ENCODE measurements at places on chromosomes 3 and 15.
A peak's percentile ranks its signal among the peaks of the same experiment; 100 is the strongest.

DNA sequence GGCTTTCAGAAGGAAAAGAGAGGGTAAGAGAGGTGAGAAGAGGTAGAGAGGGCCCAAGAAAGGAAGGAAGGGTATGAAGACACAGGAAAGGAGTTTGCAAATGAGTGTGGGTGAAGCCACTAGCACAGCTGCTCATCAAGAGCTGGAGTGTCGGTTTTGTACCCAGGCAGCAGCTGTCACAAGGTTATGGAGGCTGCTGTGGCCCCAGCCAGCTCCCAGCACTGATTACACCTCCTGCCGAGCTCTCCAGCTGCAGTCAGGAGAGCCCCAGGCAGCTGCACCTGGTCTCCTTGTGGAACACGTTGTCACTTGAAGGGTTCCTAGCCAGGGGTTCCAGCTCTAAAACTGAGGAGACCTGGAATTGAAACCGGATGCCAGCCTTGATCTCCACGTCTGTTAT lies 60.4 kb upstream of the CHD2 start:
- DNase-seq = no peak

DNA sequence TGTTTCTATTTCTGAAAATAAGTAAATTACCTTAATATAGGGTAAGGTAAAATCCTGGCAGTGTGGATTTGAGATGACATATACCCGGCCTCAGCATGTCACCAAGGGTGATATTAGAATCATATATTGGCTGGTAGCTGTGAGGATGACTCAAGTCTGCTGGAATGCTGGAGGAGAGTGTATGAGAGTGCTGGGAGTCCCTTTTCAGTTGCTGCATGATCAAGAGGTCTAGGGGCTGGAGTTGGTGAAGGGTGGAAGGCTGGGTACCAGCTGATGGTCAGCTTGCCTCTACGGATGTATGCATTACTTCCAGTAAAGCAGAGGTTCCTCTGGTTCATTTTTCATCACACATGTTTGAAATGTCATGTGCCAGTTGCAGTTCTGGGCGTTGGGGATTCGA lies 40.6 kb downstream of the SLC25A26 start:
- DNase-seq = no peak

DNA sequence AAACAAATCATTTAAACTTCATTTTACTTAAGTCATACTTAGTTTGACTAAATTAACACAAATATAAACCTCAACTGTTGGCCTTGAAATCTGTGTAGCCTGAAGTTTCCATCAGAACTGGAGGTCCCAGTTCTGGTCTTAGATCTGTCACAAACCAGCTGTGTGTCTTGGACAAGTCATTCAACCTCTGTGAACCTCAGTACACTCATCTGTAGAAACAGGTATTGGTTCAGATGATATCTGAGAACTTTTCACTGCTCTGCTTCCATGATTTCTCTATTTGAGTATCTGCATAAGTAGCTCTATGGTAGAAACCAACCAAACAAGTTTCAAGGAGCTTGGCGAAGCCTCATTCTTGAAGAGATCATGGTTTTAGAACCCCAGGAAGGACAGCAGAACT lies 60.4 kb upstream of the SLC2A2 start:
- DNase-seq = no peak

DNA sequence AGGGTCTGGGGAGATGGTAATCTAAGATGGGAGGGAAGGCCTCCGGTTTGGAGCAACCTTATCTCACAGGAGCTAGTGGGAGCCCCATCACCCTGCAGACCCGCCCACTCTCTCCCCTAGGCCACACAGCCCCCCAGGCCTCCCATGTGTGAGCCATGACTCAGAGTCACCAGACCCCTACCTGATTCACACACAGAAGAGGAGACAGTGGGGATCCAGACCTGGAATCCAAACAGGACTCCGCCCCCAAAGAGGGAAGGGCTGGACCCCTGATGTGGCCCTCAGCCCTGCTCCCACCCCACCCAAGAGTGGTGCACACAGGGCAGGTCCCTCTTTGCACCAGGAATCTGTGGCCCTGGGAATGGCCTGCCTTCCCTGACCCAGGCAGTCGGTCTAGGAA lies 97.4 kb downstream of the ADCY5 start:
- no peak for DNase-seq

- no peak for DNase-seq
These were observed 57.4 kb upstream of the ICE2 start for GRCh38 chr15:60536314-60536713.

GRCh38 chr15:75650908-75651809 lies 3.4 kb downstream of the SNX33 start:
- no peak for DNase-seq

- DNase-seq = no peak
These were observed 3.1 kb upstream of the EXOG start for GRCh38 chr3:38493031-38493430.

DNA sequence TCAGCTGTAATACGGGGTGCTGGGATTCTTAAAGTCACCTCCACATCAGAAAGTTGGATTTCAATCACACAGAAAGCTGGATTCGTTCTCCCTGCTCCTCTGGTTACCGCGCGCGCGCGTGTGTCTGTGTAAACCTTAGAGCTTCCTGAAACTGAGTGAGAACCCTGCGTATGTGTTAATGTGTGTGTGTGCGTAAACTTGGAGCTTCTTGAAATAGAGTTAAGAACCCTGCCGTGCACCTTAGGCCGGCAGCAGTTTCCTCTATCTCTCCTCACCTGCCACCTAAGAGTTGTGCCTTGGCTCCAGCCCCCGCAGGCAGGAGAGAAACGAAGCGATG lies 531 bp downstream of the LZTFL1 start:
- no peak for DNase-seq

DNA sequence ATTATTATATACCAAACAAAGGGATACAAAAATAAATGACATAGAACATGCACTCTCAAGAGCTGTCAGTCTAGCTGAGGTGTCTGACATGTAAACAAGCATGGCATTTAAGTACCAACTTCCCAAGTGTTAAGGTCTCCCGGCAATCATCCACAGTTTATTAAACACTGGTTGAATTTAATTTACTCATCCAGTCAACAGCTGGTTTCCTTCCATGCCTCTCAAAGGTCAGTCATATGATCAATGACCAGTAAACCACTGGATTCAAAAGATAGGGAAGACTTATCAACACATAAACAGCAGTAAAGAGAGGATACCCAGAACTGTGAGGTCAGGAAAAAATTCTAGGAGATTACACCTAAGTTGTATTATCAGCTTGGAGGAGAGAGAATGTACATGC lies 80.4 kb downstream of the ADAM10 start:
- no peak for DNase-seq

DNA sequence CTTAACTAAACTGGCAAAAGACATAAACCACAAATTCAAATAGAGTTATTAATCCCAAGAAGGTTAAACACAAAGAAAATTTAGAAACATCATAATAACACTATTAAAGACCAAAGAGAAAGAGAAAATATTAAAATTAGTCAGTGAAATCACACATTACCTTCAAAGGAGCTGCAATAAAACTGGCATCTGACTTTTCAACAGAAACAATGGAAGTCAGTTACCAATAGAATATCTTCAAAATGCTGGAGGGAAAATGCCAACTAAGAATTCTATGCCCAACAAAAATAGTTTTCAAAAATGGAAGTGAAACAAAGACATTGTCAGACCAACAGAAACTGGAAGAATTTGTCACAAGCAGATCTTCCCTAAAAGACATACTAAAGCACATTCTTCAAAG lies 68.7 kb upstream of the RNF7 start:
- no peak for DNase-seq

GRCh38 chr3:52396011-52396906 lies 48.6 kb downstream of the SEMA3G start:
- DNase-seq = no peak

GRCh38 chr3:46449755-46450552 lies 14.8 kb downstream of the LTF start:
- DNase-seq = no peak

GRCh38 chr3:182523836-182524235 lies 269.5 kb upstream of the ATP11B start:
- no peak for DNase-seq

- DNase-seq = no peak
These were observed 31.2 kb downstream of the SEC61A1 start for GRCh38 chr3:128083396-128083795.

DNA sequence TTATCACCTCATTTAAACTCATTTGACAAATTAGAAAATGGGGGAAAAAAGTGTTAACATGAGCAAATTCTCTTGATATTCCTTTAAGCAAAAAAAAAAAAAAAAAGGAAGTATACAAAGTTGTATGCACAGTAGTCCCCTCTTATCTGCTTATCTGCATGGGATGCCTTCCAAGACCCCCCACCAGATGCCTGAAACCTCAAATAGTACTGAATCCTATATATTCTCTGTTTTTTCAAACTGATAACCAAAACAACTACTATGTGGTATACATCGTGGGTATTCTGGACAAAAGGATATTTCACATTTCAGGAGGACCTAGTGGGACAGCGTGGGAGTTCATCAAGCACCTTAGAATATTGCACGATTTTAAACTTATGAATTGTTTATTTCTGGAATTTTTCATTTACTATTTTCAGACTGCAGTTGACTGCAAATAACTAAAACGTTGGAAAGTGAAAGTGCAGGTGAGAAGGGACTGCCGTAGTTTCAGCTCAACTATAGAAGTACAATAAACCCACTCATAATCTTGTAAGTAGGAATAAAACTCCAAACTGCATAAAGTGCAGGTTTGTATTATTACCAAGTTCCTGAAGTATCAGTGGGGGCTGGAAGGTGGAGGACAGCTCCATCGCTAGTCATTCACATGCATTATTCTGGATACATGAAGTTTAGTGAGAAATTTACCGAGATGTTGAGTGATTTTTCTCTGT lies 43.6 kb upstream of the PLCL2 start:
- DNase-seq = no peak

DNA sequence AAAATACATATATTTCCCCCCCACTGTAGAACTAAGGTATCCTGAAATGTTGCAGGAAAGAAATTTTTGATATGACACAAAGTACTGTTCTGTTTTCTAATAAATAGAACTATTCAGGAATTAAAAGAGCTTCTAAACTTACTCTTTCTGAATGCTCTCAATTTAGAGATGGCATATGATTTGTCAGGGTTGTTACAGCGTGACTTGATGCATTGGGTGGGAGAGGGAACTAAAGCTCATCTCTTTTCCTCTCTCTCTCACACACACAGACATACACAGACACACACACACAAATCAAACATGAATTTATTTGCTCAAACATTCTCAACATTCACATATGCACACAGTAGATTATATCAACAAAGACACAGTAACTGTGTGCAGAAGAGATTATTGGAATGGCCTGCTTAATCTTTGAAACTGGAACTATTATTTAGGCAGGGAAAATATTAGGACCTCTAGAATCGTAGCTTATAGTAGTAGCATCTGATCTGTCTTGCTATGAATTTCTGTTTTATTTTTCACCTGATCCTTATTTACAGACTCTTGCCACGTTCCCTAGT lies 807.4 kb upstream of the GBE1 start:
- no peak for DNase-seq

GRCh38 chr15:35973029-35973428 lies 427.1 kb upstream of the DPH6 start:
- no peak for DNase-seq

GRCh38 chr3:71652781-71653413 lies 69.4 kb upstream of the FOXP1 start:
- peak; percentile 20 for DNase-seq

GRCh38 chr3:72290859-72291638 lies 506.1 kb upstream of the PROK2 start:
- no peak for DNase-seq

GRCh38 chr3:62587579-62588031 lies 214.3 kb upstream of the FEZF2 start:
- no peak for DNase-seq
